Nephron progenitor cell (in vitro differentiated cells): ENCODE measurements at places on chromosomes 7 and 10.

GRCh38 chr7:67593794-67594193 lies 597.2 kb downstream of the TYW1 start:
- DNase-seq = peak; percentile 20

DNA sequence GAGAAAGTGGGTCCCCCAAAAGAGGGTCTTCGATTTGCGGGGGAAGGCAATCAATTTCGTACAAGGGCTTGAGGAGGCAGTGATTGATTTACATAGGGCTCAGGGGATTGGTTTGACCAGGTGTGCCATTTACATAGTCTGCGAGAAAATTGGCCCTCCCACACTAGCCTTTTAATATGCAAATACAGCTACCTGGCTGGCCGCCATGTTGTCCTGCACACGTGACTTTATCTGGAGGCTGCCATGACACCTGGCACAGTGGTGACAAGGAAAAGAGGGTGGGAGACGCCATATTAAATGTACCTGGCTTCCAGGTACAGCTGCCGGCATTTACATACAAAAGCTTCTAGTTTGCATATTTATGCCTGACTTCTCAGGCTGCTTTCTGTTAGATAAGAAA lies 1577.2 kb upstream of the LRRTM3 start:
- DNase-seq = no peak

- no peak for DNase-seq
Observed at GRCh38 chr10:77965294-77965693, 38.7 kb upstream of the DLG5 start.

DNA sequence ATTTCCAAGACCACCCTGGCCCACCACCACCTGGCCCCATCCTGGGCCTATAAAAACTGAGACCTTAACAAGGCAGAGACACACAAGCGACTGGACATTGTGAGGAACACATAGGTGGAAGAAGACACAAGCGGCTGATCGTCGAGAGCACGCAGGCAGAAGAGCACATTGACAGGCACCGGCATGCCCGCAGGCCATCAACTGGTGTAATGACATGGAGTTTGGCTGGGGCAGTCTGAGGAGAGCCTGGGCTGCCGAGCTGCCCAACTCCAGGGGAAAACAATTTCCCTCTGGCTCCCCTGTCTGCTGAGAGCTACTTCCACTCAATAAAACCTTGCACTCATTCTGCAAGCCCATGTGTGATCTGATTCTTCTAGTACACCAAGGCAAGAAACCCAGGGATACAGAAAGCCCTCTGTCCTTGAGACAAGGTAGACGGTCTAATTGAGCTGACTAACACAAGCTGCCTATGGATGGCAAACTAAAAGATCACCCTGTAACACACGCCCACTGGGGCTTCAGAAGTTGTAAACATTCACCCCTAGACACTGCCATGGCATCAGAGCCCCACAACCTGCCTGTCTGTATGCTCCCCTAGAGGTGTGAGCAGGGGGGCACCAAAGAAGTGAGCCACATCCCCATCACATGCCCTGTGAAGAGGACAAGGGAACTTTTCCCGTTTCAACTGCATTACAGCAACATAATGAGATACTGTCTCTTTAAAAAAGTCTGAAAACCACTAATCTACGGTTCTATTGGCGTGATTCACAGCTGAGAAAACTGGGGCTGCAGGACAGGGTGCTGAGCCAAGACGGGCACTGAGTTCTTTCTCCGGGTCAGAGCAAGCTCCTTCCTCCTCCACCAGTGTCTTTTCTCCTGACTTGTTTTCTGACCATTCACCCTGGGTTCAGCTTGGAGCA lies 18.5 kb upstream of the TNS3 start:
- DNase-seq = no peak

GRCh38 chr10:3684891-3685290 lies 100.1 kb downstream of the KLF6 start:
- no peak for DNase-seq

DNA sequence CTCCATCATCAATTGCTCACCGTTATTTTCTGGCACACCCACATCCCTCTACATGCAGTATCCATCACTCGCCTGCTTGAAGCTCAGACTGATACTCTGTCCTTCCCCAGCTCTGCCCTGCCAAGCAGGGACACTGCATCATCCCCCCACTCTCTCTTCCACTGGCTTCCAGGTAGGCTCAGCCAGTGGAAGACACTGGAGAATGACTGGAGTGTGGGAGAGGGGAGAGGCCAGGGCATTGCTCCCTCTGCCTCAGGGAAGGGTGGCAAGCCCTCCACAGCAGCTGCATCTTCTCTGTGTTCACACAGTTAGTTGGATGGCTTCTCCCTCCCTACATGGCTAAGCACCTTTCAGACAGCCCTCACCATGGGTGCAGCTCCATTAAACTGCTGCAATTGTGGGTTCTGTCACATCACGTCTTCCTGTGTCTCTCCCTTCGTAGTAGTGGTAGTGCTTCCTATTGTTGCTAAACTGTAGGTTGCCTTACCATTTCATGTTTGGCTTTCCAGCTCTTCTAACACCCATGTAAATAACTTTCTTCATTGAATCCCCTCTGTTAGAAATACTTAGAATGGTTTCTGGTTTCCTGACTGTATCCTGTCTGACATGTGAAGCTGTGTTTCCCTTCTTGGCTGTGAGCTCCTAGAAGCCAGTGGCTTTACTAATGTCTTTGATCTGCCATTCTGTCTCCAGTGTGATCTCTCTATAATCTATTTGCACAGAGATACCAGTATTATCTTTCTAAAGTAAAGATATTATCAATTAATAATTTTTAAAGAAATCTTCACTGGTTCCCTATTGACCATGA lies 483.7 kb upstream of the LRRN3 start:
- DNase-seq = no peak

GRCh38 chr7:36653663-36654355 lies 70.5 kb downstream of the AOAH start:
- no peak for DNase-seq

DNA sequence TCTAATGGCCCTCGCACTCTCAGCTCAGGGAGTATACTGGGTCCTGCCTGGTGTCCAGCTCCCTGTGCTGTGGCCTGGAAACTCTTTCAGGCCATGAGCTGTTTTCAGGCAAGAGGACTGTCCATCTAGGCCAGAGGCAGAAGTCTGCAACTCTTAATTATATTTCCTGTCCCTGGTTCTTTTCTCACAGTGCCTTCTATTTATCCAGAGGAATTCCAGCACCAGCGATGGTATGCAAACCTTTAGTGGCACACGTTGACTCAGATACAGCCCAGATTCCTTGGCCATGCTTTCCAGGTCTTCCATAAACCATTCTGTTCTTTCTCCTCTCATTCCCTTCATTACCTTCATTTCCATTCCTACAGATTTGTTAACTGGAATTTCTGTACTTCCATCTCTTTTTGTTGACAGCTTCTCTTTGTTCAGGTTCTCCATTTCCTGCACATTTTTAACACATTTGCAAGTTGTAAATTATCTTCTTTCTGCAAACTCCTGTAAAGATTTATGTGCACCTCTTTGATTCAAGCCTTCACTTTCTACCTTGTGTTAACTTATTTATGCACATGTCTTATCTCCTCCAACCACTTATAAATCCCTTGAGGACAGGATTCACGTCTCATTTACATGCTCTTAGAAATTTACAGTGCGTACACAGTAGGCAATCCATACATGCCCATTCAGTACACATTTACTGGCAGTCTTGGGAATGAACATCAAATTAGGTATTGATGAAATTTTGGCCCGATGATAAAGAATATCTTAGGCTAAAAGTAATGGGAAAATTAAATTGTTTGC lies 172.1 kb downstream of the CELF2 start:
- no peak for DNase-seq

DNA sequence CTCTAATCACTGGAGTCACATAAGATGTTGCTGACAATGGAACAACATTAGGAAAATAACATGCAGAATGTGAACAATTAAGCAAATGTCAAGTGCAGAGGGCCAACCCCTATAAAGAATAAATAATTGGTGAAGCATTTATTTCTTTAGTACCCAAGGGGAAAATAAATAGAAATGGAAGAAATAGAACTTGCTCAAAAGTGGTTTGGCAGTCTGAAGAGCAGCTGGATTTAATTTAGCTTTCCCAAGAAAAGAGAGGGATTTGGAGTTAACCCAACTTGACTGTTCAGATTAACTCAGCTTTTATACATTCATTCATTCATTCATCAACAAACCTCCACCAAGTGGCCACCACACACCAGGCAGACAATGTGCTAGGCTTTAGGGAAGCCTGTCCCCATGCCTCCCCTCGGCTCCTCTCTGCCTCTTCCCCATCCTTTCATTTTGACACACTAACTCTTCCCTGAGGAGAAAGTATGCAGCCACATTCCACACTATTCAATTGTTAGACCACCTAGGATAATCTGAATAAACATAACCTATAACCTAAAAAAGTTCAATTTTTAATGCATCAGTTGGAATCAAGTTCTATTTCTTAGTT lies 295.5 kb downstream of the AHR start:
- DNase-seq = no peak

DNA sequence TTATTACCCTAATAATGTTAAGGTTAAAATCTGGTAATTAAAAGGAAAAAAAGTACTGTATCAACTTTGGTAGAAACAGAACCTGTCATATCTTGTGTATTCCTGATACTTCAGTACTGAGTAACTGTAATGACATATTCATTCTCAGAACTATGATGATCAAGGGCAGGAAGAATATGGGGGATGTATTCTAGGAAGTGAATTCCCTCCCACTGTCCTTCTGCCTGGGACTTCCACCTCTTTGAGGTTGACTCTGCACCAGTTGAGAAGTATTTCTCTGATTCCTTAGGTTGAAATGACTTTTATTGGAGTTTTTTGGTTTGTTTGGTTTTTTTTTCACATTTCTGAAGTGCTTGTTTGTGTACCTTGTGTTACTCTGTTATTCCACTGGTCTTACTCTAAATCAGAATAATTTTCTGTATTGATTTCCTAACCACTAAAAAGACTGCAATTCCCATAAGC lies 36.9 kb downstream of the WASL start:
- no peak for DNase-seq

- no peak for DNase-seq
Observed at GRCh38 chr7:24025094-24025493, 258.9 kb upstream of the NPY start.

DNA sequence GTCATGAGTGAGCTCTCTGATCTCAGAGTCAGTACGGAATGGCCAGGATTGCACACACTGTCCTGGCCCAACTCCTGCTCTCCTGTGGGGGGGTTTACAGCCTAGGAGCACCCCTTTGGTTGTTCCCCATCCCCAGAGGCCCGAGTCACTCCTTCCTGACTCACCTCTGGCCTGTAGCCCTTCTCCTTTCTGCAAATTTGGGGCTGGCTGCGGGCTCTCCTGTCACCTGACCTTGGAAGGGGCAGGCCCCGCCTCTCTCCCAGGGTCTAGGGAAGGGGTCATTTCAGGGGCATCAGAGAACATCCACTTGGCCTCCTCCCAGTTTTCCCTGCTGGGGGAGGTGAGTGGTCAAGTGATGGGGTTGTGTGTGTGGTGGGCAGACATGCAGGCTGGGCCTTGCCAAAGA lies 1.7 kb downstream of the NYAP1 start:
- DNase-seq = peak; percentile 33

DNA sequence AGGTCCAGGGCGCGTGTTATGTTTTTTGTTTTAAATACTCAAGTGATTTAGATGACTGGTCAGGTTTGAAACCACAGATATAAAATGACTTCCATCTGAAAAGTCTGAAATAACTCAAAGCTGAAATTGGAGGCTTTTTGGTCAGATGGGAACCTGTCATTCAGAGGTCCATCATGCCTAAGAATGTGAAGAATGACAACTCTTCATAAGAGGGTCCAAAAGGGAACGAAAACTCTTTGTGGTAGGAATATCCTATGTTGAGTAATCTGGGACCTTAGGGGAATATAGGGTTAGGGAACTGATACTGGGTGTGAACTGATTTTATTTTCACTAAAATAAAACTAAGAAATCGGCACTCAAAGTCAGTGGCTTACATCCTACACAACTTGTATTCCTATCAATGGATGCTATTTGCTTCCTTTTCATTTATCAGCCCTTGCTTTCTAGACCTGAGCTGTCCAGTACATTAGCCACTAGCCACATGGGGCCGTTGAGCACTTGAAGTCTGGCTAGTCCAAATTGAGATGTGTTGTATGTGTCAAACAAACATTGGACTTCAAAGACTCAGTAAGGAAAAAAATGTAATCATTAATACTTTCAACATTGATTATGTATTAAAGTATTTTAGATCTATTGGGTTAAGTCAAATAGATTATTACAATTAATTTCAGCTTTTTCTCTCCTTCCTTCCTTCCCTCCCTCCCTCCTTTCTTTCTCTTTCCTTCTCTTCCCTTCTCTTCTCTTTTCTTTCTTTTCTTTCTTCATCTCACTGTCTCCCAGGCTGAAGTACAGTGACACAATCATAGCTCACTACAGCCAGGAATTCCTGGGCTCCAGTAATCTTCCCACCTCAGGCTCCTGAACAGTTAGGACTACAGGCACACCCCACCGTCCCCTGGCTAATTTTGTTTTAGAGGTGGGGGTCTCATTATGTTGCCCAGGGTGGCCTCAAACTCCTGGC lies 56.5 kb upstream of the KDM7A start:
- no peak for DNase-seq

DNA sequence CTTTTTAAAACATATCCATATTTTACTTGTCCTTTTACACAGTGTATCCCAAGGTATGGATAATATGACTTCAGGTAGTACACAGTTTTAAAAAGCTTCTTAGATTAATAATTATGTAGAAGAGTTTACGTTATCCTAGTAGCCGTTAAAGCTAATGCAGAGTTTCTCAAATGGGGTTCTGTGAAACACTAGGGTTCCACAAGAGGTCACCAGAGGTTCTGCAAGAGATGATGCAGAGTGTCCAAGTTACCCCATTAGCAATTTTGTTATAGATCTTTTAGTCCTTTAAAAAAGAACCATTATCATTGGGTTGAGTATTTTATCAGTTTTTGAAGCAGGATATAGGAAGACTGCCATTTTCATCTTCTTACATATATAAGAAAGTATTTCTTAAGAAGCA lies 298.9 kb upstream of the HPS1 start:
- DNase-seq = no peak

GRCh38 chr10:74871595-74872382 lies 45.4 kb downstream of the KAT6B start:
- DNase-seq = no peak

- DNase-seq = no peak
Observed at GRCh38 chr10:71632200-71632820, 87.3 kb downstream of the C10orf105 start.
